HT-29 (cell line): ENCODE measurements at places on chromosomes 6 and 20.
A peak's percentile ranks its signal among the peaks of the same experiment; 100 is the strongest.

DNA sequence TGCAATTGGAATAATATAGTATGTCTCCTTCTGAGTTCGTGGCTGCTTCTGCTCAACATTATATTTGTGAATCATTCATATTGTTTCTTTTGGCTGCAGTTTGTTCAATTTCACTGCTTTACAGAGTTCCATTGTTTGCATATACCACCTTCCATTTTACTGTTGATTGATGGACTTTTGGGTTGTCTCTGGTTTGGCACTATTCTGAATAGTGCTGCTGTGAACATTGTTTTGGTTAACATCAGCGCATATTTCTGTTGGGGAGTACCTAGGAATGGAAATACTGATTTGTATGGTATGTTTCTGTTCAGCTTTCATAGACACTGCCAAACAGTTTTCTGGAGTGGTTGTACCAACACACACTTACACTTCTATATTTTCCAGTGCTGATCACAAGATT lies 46.9 kb downstream of the UST start:
- no peak for DNase-seq

DNA sequence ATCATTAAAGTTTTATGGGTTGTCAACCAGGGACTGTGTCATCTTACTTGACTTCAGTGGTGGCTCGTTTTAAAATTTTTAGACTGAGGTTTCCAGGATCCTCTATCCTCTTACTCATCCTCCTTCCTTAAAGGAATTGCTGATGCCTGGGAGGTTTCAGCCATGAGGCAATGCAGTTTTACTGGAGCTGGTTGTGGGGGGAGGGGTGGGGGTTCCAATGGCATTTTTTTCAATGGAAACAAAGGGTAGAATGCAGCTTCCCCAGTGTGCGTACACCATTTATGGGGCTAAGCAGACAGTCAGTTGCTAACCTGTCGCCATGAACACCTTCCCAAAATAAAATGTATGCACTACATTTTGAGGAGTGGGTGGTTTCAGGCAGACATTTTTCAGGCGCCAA lies 88.0 kb downstream of the METTL24 start:
- DNase-seq = no peak

DNA sequence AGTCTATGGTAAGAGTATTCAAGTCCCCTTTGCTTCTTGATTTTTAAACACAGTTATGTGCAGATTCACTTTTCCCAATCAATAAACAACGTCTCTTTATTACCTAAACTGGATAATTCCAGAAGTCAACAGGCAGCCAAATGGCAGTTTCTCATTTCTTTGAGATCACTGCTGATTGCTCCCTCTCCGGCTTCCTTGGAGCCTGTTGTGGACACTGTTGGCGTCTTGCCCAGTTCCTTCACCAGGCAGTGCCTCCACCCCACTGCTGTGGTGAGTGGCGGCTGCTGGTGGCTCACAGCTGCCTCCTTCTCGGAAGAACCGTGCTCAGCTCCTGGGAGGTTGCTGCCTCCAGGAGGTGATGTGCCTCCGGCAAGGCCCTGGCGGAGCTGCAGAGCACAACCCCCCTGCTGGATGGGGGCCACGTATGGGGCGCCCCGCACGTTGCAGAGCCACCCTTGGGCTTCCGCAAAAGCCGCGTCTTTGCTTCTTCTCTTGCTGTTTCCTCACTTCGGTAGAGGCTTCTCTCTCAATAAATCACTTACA lies 105.1 kb upstream of the CNKSR3 start:
- DNase-seq = peak; percentile 92

DNA sequence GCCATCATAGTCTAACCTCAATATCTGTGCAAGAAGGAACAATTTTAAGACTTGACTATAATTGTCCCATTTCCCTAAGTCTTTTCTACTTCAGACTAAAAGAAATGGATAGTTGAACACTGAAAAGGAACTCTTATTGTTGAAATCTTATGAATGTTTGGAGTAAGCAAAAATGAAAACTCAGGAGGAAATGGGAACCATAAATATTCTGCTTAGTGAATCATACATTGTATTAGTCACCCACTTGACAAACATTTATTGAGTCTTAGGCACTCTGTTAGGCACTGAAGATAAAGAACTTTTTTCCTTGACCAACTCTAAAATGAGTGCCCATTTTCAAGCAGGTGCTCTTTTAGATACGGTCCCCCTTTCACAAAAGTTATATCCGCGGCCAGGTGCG lies 8.7 kb downstream of the CCDC170 start:
- no peak for DNase-seq

GRCh38 chr6:43865932-43866645 lies 96.1 kb downstream of the VEGFA start:
- no peak for DNase-seq

GRCh38 chr20:699342-699741 lies 23.7 kb upstream of the SCRT2 start:
- no peak for DNase-seq
